Osteocyte (in vitro differentiated cells): ENCODE measurements at places on chromosomes 7 and 10.

- H3K27ac ChIP-seq: no peak overlapping the region
- peaks cover 8% of the 10 kb centered on the region for H3K36me3 ChIP-seq
- H3K27me3 ChIP-seq: no peaks in the 10 kb centered on the region
Observed at GRCh38 chr10:7788639-7789286, 786 bp downstream of the ATP5F1C start.

DNA sequence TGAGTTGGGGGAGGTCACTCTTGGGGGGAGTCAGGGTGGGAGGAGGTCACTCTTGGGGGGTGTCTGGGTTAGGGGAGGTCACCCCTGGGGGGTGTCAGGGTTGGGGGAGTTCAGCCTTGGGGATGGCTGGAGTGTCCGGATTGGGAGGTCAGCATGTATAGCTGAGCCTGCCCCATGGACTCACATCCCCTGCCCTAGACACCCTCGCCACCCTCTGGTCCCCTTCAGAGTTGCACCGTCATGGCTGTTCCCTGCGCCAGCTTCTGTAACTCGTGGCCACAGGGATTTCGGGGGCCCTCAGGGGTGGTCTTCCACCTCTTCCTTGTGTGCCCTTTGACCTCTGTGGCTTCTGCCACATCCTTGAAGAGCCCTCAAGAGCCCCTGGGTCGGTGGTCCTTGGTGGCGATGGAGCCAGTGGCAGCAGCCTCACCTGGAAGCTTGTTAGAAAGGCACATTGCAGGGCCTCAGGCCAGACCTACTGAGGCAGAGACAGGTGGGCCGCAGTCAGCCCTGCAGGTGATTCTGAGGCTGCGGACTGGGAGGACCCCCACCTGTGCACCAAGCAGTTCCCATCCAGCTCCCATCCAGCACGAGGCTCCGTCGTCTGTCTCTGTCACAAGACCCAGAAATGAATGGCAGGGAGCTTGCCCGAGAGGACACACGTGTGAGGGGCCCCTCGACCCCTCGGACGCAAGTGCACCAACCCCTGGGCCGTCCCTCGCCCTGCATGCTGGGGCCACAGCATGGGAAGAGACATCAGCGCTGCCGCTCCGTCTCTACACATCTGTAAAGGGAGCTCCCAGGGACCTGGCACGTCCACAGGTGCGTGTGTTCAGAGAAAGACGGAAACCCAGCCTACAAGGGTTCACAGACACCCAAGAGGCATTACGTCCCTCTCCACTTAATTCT lies 44.7 kb upstream of the SUN1 start:
- DNase-seq: no peak
- H3K4me3 ChIP-seq: no peak overlapping the region
- H3K36me3 ChIP-seq: peaks cover 18% of the 10 kb centered on the region
- no peak overlapping the region for H3K27ac ChIP-seq
- no peaks in the 10 kb centered on the region for H3K27me3 ChIP-seq
- H3K4me1 ChIP-seq: peaks cover 6% of the 10 kb centered on the region

GRCh38 chr10:35735412-35735811 lies 93.3 kb upstream of the FZD8 start:
- no peak overlapping the region for H3K4me3 ChIP-seq
- peaks cover 4% of the 10 kb centered on the region for H3K27me3 ChIP-seq
- H3K27ac ChIP-seq: peak overlapping the region; percentile 83

GRCh38 chr7:37033141-37033540 lies 308.8 kb upstream of the AOAH start:
- DNase-seq: no peak
- H3K27ac ChIP-seq: no peak overlapping the region
- no peaks in the 10 kb centered on the region for H3K36me3 ChIP-seq

- DNase-seq: no peak
- H3K4me3 ChIP-seq: no peak overlapping the region
- peaks cover 31% of the 10 kb centered on the region for H3K36me3 ChIP-seq
- H3K4me1 ChIP-seq: no peaks in the 10 kb centered on the region
- no peak overlapping the region for H3K27ac ChIP-seq
Observed at GRCh38 chr10:12181065-12181775, 14.5 kb downstream of the NUDT5 start.

DNA sequence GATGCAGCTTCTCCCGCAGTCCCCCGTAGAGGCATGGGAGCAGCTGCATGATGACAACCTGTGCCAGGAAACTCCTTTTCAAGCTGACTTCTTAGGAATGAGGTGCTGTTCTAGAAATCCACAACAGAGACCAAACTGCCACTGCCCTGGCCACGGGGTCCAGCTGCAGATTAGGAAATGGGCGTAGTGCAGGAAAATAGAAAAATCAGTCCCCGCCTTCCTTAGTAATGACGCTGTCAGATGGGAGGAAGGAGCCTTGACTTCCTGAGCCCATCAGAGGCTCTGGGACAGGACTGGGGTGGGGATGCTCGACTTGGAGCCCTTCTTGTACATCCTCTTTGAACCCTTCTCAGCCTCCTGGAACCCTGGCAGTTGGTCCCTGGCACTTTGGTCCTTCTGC lies 227.8 kb upstream of the GRB10 start:
- H3K36me3 ChIP-seq: no peaks in the 10 kb centered on the region
- no peak overlapping the region for H3K27ac ChIP-seq
- DNase-seq: no peak
- peaks cover 7% of the 10 kb centered on the region for H3K27me3 ChIP-seq

DNA sequence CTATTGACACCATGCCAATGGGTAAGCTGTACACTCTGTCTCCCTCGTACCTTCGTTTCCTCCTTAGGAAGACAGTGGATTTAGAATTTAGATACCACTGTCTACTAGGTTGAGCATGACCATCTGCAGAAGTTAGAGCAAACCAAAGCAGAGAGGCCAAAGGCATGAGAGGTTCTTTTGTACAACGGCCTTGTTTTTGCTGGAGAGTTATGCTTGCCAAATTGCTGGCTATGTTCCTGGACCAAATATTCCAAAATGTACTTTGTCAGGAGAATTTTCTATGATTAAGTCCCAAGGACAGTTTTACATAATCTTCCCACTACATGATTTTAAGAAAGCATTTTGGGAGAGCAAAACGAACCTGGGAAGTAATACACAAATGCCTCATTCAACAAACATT lies 47.9 kb upstream of the PLCE1 start:
- H3K27ac ChIP-seq: no peak overlapping the region
- no peak overlapping the region for H3K4me3 ChIP-seq
- H3K4me1 ChIP-seq: peaks cover 25% of the 10 kb centered on the region
- no peaks in the 10 kb centered on the region for H3K36me3 ChIP-seq
- DNase-seq: no peak

GRCh38 chr10:66642217-66642616 lies 283.6 kb upstream of the LRRTM3 start:
- no peak overlapping the region for H3K27ac ChIP-seq
- DNase-seq: no peak
- H3K27me3 ChIP-seq: no peaks in the 10 kb centered on the region
- peaks cover 29% of the 10 kb centered on the region for H3K4me1 ChIP-seq

DNA sequence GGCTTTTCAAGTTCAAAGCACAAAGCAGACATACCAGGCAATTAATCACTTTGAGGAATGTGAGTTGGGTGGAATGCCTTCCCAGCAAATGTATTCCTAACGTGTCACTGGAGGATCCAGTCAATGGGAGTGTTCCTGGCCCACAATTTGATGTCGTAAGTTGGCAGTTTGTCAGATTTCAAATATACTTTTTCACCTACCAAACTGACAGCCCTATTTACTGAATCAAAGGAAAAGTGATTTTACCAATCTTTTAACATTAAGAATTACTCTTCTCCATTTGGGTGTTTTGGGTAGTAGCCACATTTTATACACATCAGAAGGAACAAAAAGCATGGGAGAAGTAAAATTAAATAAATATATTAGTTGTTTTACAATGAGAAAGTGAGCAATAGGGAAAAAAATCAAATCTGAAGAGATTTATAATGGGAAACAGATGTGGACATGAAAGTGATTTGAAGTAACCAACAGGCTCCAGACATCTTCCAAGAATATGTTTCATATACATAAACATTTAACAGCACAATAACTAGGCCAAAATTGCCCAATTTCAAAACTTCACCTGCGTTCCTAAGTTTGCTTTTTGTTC lies 222.9 kb downstream of the MTERF1 start:
- H3K4me3 ChIP-seq: no peak overlapping the region
- H3K27ac ChIP-seq: peak overlapping the region; percentile 67
- H3K27me3 ChIP-seq: peaks cover 10% of the 10 kb centered on the region
- H3K4me1 ChIP-seq: peaks cover 18% of the 10 kb centered on the region

DNA sequence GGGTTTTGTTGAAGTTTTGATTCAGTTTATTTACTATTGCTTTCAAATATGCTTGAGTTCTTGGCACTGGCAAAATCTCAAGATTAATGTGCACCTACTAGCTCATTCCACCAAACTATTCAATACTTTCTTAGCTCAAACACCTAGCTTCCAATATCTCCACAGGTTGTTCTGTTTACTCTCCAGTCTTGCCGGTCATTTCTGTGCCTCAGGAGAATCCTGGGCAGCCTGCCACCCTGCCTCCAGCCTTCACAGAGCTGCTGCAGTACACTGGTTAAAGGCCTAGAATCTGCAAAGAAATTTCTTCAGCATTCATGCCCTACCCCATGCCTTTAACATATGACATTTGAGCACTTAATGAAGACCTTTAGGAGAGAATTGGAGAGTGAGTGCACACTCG lies 4.0 kb upstream of the TMEM106B start:
- peaks cover 8% of the 10 kb centered on the region for H3K4me1 ChIP-seq
- no peak overlapping the region for H3K27ac ChIP-seq
- no peak overlapping the region for H3K4me3 ChIP-seq
- DNase-seq: no peak
- peaks cover 45% of the 10 kb centered on the region for H3K27me3 ChIP-seq

DNA sequence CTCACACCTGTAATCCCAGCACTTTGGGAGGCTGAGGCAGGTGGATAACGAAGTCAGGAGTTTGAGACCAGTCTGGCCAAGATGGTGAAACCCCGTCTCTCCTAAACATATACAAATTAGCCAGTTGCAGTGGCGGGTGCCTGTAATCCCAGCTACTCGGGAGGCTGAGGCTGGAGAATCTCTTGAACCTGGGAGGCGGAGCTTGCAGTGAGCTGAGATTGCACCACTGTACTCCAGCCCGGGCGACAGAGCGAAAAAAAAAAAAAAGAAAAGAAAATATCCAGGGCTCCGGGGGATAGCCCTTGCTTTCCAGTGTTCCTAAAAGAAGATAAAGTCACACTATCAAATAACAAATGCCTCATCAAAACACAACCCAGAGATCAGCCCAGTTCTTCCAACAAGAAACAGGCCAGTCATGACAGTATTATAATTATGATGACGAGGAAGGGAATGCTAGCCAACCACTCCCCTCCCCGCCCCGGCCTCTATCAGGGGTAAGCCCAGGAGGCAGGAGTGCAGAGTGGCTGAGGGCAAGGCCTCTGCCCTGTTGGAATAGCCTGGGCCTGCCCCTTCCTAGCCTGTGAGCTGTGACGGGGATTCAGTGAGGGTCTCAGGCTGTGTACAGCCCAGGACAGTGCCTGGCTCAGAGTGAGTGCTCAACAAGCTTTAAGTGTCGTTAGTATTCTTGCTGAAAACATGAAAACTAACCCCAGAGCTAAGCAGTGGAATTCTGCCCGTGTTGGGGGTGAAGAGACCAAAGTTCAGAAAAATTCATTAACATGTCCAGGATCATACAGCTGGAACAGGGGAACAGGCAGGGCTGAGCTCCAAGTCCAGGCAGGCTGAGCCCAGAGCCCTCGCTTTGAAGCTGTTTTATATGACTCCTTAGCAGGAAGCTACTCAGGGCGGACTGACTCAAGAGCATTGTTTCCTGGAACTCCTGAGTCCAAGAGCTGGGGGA lies 54.3 kb downstream of the FAM241B start:
- no peak overlapping the region for H3K4me3 ChIP-seq
- peak overlapping the region; percentile 78 for H3K27ac ChIP-seq
- peaks cover 52% of the 10 kb centered on the region for H3K4me1 ChIP-seq

DNA sequence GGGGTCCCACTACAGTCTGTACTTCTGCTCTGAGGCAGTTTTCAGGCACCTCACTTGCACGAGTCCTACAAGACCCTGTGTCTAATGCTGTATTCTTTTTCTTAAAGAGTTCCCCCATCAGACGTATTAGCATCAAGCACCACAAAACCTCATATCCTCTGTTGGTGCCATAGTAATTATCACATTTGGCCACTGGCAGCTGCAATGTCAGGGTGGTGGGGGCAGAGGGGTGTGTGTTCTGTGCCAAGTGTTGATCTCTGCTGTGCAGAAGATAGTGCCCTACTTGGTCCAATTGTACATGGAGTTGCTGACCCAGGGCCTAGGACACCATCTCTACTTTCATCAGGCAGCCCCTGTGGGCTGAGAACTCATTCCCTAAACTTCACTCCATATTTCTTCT lies 20.0 kb upstream of the JAZF1 start:
- DNase-seq: no peak
- H3K27ac ChIP-seq: no peak overlapping the region
- no peak overlapping the region for H3K4me3 ChIP-seq
- H3K27me3 ChIP-seq: peaks cover 4% of the 10 kb centered on the region
- no peaks in the 10 kb centered on the region for H3K36me3 ChIP-seq

DNA sequence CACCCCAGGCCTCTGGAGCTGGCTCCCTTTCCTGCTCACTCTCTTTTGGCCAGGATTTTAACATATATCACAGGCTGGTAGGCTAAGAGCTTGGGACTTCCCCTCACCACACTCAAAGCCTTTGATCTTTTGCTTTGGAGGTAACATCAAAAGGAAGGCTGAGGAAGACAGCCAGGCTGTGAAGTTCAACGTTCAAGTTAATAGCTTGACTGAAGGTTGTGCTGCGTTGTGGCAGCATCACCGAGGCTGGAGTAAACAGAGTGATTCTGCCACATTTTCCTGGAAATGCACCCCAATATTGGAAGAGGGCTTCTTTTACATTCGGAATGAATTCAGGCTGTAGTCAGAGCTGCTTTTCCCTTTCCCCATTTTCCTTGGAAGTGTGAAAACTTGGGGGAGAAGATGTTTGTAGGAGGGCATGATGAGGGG lies 57.3 kb downstream of the TCF7L2 start:
- H3K36me3 ChIP-seq: peaks cover 27% of the 10 kb centered on the region
- peak overlapping the region; percentile 76 for H3K27ac ChIP-seq
- H3K4me3 ChIP-seq: no peak overlapping the region
- H3K27me3 ChIP-seq: no peaks in the 10 kb centered on the region
- H3K4me1 ChIP-seq: peaks cover 62% of the 10 kb centered on the region

DNA sequence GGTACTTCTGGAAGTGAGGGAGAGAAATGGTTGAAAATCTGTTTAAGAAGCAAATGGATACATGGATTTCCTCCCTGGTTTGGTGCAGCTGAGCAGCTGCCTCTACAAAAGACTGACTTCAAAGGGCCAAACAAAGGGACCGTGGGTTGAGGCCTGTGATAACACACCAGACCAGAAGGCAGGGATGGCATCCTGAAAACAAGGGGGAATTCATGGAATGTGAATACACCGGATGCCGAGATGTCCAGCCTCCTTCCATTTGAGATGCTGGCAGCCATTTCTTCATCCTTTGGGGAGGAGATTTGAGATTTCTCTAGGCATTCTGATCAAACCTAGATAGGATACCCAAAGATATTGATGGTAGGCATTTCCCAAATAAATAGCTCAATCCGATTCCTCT lies 36.9 kb downstream of the TAF3 start:
- no peaks in the 10 kb centered on the region for H3K27me3 ChIP-seq
- peaks cover 5% of the 10 kb centered on the region for H3K36me3 ChIP-seq
- no peak for DNase-seq
- peaks cover 9% of the 10 kb centered on the region for H3K4me1 ChIP-seq

GRCh38 chr7:103379270-103379975 lies 32.0 kb downstream of the PSMC2 start:
- no peak overlapping the region for H3K27ac ChIP-seq
- peaks cover 20% of the 10 kb centered on the region for H3K27me3 ChIP-seq
- no peaks in the 10 kb centered on the region for H3K4me1 ChIP-seq
- no peak overlapping the region for H3K4me3 ChIP-seq
- no peaks in the 10 kb centered on the region for H3K36me3 ChIP-seq

- H3K36me3 ChIP-seq: no peaks in the 10 kb centered on the region
- H3K4me3 ChIP-seq: peak within 1 kb of the TSS; percentile 82
- peaks cover 35% of the 10 kb centered on the region for H3K27me3 ChIP-seq
- peak within 1 kb of the TSS; percentile 44 for H3K27ac ChIP-seq
Observed at GRCh38 chr10:71212318-71213126, at the start of gene UNC5B. UNC5B (plus strand) TSS chr10:71212570; CDS start chr10:71212986, 416 bp downstream.
